Transverse colon (tissue), 4 donors: ENCODE measurements at places on chromosomes 1 and 21. TPM values are rescaled to one million over a fixed set of nuclear protein-coding genes. Genes with fewer than 3 reads are reported as not detected.

Gene SLC30A10
- not detected for total RNA-seq

Gene SV2A
- total RNA-seq: 2.5 TPM

Gene RNU11
- not detected for total RNA-seq

Gene HSD3B2
- 89.4 TPM for total RNA-seq

Gene CDA
- total RNA-seq: not detected

Gene FPGT
- total RNA-seq: 17.9 TPM

Gene IFI16
- 11.1 TPM for total RNA-seq

Gene PCBP3
- total RNA-seq: 0.80 TPM

Gene CAMK1G
- not detected for total RNA-seq

Gene WNT4
- total RNA-seq: not detected

Gene CCDC17
- 9.0 TPM for total RNA-seq

Gene FOXO6
- total RNA-seq: not detected

Gene TENT5C
- 16.5 TPM for total RNA-seq

Gene PSMD4
- 96.7 TPM for total RNA-seq
